ENCODE measurements at places on chromosomes 1 and 21. TPM values are rescaled to one million over a fixed set of nuclear protein-coding genes. Genes with fewer than 3 reads are reported as not detected.

DNA sequence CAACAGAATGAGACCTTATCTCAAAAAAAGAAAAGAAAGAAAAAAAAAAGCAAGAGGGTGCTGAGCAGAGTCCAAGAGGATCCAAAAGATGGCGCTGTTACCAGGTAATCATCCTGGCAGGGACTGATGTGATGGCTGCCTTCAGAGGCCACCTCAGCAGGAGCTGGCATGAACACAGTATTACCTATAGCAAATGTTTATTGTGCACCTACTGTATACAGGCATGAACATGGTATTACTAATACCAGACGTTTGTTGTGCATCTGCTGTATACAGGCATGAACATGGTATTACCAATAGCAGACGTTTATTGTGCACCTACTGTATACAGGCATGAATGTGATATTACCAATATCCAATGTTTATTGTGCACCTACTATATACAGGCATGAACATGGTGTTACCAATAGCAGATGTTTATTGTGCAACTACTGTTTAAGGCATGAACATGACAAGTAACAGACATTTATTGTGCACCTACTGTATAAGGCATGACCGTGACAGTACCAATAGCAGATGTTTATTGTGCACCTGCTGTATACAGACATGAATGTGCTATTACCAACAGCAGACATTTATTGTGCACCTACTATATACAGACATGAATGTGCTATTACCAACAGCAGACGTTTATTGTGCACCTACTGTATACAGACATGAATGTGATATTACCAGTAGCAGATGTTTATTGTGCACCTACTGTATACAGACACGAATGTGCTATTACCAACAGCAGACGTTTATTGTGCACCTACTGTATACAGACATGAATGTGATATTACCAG is 115.1 kb upstream of the TMEM51 start:
- no peaks in the 10 kb centered on the region for H3K4me1 ChIP-seq
- no peak overlapping the region for H3K4me3 ChIP-seq
- H3K36me3 ChIP-seq, result no peaks in the 10 kb centered on the region
- H3K27me3 ChIP-seq, result no peaks in the 10 kb centered on the region
- peak; percentile 55 for DNase-seq

- DNase-seq, result no peak
- no peak overlapping the region for H3K27ac ChIP-seq
- H3K4me3 ChIP-seq, result no peak overlapping the region
Observed at GRCh38 chr1:239139801-239140200, 246.6 kb upstream of the CHRM3 start.

The SIPA1L2 gene
- 0.48 TPM for polyA plus RNA-seq

The XKR8 gene
- not detected for polyA plus RNA-seq

DNA sequence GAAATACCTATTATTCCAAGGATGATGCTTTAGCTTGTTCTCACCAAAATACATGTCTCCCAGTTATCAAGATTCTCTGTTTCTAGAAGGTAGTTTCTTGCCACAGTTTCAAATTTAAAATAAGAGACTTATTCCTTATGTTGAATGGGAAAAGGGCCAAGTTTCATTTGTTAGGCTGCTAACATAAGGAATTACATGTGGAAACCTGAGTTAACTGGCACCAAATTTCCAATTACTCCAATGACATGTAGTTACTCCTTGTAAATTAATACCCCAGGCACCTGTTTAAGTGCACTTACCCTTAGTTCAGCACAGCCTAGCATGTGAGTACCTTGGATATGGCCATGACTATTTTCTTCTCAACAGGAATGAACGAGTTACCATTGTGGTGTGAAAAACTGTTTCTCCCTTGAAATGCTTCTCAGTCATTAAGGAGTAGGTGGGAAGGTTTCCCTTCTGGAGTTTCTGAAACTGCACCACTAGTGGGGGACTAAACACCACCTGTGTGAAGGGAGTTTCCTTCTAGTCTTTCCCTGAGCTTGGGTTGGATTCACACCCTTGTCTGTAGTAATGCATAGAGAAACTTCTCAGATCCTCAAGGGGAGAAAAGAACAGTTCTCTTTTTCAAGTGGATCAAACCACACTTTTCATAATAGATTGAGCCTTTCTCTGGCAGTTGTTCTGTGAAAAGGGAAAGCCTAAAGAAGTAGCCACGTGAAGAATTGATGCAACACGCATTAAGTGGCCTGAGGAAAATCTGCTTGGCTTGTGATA is 32.3 kb upstream of the LRRC8C start:
- H3K27ac ChIP-seq, result no peak overlapping the region
- H3K36me3 ChIP-seq, result 0 out of 2 replicates have a peak, but pooled peaks cover 3% of the 10 kb centered on the region
- no peak overlapping the region for H3K4me3 ChIP-seq

The FAM89A gene
- 3.9 TPM for polyA plus RNA-seq

- no peak for DNase-seq
- H3K27me3 ChIP-seq, result no peaks in the 10 kb centered on the region
- H3K27ac ChIP-seq, result peak overlapping the region; percentile 97
- H3K4me1 ChIP-seq, result peaks cover 90% of the 10 kb centered on the region
- H3K36me3 ChIP-seq, result no peaks in the 10 kb centered on the region
Observed at GRCh38 chr1:156124557-156125483, 10.3 kb downstream of the LMNA start.

DNA sequence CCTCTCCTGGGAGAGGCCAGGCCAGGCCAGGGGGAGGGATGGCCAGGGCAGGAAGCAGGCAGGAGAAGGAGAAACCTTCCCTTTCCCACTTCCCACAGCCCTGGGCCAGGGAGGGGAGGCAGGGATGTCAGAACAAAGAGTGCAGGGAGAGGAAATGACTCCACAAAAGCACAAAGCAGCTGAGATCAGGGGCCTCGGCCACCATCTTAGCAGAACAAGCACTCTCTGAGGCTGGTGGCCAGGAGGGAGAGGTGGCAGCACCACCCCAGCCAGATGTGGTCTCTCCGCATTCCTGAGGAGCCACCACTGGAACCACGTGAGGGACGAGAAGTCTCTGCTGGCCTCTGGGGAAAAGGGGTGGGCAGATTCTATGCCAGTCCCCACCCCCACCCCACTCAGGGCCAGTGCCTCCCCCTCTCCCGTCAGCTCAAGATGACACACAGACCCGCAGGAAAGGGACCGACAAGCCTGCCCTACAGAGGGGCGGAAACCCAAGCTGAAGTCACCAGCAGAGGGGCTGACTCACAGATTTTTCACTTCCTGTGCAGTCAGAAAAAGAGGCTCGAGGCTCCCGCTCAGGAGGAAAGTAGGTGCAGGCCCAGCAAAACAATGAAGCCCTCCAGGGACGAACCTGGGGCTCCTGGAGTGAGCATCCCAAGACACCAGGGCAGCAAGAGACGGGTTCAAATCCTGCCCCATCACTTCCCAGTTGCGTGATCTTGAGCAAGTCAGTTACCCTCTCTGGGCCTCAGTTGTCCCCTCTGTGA is 24.1 kb upstream of the ALDH4A1 start:
- no peak for DNase-seq
- H3K36me3 ChIP-seq, result no peaks in the 10 kb centered on the region
- no peak overlapping the region for H3K4me3 ChIP-seq

GRCh38 chr1:59885160-59885832 is 41.3 kb downstream of the CYP2J2 start:
- no peaks in the 10 kb centered on the region for H3K27me3 ChIP-seq
- no peak overlapping the region for H3K27ac ChIP-seq
- H3K4me1 ChIP-seq, result no peaks in the 10 kb centered on the region
- no peaks in the 10 kb centered on the region for H3K36me3 ChIP-seq

GRCh38 chr1:205986861-205987260 is 16.3 kb downstream of the RAB7B start:
- H3K27ac ChIP-seq, result no peak overlapping the region
- no peaks in the 10 kb centered on the region for H3K4me1 ChIP-seq
- H3K27me3 ChIP-seq, result no peaks in the 10 kb centered on the region
- H3K4me3 ChIP-seq, result no peak overlapping the region
- no peaks in the 10 kb centered on the region for H3K36me3 ChIP-seq

The RNU1-2 gene
- polyA plus RNA-seq, result not detected

GRCh38 chr1:193588311-193589082 is 402.1 kb upstream of the B3GALT2 start:
- no peak for DNase-seq
- H3K4me1 ChIP-seq, result no peaks in the 10 kb centered on the region
- H3K27ac ChIP-seq, result no peak overlapping the region

GRCh38 chr1:62113507-62113906 is 81.1 kb upstream of the L1TD1 start:
- H3K36me3 ChIP-seq, result no peaks in the 10 kb centered on the region
- no peaks in the 10 kb centered on the region for H3K4me1 ChIP-seq
- DNase-seq, result no peak
- no peak overlapping the region for H3K4me3 ChIP-seq
- H3K27ac ChIP-seq, result no peak overlapping the region

The PCAT6 gene
- 5.1 TPM for polyA plus RNA-seq

DNA sequence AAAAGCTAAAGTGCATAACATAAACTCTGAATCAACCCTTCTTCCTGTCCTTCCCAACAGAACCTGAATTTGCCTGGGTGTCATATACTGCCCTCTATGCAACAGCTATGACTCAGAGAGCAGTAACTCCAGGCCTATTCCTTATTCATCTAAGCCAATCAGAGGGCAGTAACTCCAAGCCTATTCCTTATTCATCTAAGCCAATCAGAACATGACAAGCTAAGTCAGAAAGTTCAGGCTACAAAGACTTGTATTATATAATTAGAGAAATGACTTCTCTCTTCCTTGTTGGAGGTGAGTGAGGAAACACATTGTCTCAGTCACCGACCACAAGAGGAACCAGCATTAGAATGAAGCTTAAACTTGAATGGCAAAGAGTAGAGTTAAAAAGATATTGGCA is 26.2 kb upstream of the TADA1 start:
- no peaks in the 10 kb centered on the region for H3K27me3 ChIP-seq
- H3K36me3 ChIP-seq, result no peaks in the 10 kb centered on the region
- no peak overlapping the region for H3K4me3 ChIP-seq
- DNase-seq, result no peak
- H3K27ac ChIP-seq, result no peak overlapping the region

The GABPB2 gene
- 3.9 TPM for polyA plus RNA-seq

The PKLR gene
- 0.03 TPM for polyA plus RNA-seq

The GADD45A gene
- 164 TPM for polyA plus RNA-seq

The PLXNA2 gene
- polyA plus RNA-seq, result 7.3 TPM

DNA sequence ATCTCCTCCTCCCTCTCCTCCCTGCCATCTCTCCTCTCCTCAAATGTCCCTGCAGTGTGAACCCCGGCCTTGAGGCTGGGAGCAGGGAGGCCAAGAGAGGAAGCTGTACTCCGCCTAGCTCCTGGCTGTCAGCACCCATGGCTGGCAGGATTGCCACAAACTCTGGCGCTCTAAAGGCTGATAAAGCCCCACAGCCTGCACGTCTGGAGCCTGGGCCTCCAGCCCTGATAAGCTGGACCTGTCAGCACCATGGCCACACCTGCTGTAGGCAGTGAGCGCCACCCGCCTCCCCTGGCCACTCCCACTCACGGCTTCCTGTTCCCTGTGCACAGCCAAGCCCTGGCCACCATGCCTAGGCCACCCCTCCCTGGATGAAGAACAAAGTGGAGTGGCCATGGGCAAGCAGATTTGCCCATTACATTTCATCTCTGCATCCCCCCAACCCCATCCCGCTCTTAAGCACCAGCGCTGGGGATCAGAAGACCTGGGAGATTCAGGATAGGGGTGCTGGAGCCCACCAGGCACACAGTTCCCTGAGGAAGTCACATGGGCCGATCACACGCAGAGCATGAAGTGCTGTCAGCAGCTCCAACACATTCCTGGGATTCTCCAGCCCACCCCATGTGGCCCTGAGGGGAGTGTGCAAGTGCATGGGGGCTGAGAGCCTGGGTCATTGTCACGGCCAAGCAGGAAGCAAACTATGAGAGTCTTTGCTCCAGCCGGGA is 24.2 kb upstream of the NPPB start:
- peak; percentile 78 for DNase-seq
- H3K4me1 ChIP-seq, result peaks cover 57% of the 10 kb centered on the region
- H3K36me3 ChIP-seq, result no peaks in the 10 kb centered on the region
- H3K27me3 ChIP-seq, result no peaks in the 10 kb centered on the region
- no peak overlapping the region for H3K27ac ChIP-seq

- H3K27me3 ChIP-seq, result no peaks in the 10 kb centered on the region
- H3K4me1 ChIP-seq, result peaks cover 19% of the 10 kb centered on the region
- no peak overlapping the region for H3K4me3 ChIP-seq
Observed at GRCh38 chr1:19623523-19623922, 20.6 kb upstream of the NBL1 start.

GRCh38 chr1:169099561-169099960 is 6.9 kb upstream of the ATP1B1 start:
- no peaks in the 10 kb centered on the region for H3K36me3 ChIP-seq
- no peak overlapping the region for H3K27ac ChIP-seq
- H3K27me3 ChIP-seq, result no peaks in the 10 kb centered on the region
- no peak for DNase-seq
- no peak overlapping the region for H3K4me3 ChIP-seq

GRCh38 chr1:209490013-209490412 is 93.5 kb upstream of the CAMK1G start:
- H3K4me1 ChIP-seq, result no peaks in the 10 kb centered on the region
- H3K4me3 ChIP-seq, result no peak overlapping the region
- H3K27me3 ChIP-seq, result no peaks in the 10 kb centered on the region
- H3K36me3 ChIP-seq, result no peaks in the 10 kb centered on the region
- H3K27ac ChIP-seq, result no peak overlapping the region

- H3K4me1 ChIP-seq, result 0 out of 2 replicates have a peak, but pooled peaks cover 6% of the 10 kb centered on the region
- no peaks in the 10 kb centered on the region for H3K36me3 ChIP-seq
- H3K27me3 ChIP-seq, result peaks cover 21% of the 10 kb centered on the region
- H3K27ac ChIP-seq, result peak overlapping the region; percentile 11
Observed at GRCh38 chr21:38675182-38675824, 130.4 kb upstream of the ETS2 start.

DNA sequence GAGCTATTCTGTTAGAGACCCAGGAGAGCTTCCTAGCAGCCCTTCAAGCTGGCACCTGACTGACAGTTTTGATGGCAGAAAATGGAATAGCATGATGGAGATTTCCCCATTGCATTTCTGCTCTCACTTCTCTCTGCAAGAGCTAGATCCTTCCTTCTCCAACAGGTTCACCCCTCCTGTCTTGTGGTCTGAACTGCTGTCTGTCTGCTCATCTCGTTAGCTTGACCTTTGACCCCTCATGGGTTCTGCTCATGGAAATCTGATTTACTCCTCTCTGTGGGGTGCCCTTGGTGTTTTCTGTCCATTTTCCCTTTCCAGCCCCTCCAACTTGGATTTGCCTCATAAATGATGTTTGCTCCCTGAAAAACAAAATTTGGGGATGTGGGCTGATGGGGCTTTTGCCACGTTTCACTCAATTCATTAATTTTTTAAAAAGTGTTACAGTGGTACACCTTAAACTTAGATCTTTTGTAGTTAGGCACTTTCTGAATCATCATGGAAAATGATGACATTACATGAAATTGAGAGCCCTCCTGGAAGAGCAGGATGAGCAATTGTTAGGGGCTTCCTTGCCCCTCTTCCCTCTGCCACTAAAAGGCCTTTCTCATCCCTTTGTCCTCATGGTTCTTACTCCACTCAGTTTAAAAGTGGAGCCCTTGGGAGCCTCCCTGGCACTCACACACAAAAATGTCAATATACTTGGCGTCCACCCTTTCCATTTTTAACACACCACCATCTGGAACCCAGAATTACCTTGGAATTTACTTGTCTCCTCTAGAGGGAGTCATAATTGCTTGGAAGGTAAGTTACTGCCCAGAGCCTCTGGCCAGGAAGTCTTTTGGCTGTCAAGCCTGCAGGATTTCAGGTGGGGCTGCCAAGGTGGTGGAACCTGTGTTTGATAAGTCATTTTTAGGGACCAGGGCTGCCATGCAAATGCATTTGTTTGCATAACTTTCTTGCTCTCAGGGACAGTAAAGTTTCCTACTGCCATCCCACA is 31.9 kb upstream of the IL19 start:
- DNase-seq, result no peak
- H3K4me3 ChIP-seq, result no peak overlapping the region
- no peaks in the 10 kb centered on the region for H3K27me3 ChIP-seq

The ARTN gene
- polyA plus RNA-seq, result 0.26 TPM

- no peak overlapping the region for H3K4me3 ChIP-seq
- peaks cover 11% of the 10 kb centered on the region for H3K4me1 ChIP-seq
- DNase-seq, result no peak
- 0 out of 2 replicates have a peak, but pooled peaks cover 6% of the 10 kb centered on the region for H3K27me3 ChIP-seq
- H3K36me3 ChIP-seq, result no peaks in the 10 kb centered on the region
Observed at GRCh38 chr1:205933671-205934618, 9.3 kb downstream of the SLC26A9 start.
